H1 (cell line): ENCODE measurements at places on chromosomes 13 and 19.
A peak's percentile ranks its signal among the peaks of the same experiment; 100 is the strongest.

DNA sequence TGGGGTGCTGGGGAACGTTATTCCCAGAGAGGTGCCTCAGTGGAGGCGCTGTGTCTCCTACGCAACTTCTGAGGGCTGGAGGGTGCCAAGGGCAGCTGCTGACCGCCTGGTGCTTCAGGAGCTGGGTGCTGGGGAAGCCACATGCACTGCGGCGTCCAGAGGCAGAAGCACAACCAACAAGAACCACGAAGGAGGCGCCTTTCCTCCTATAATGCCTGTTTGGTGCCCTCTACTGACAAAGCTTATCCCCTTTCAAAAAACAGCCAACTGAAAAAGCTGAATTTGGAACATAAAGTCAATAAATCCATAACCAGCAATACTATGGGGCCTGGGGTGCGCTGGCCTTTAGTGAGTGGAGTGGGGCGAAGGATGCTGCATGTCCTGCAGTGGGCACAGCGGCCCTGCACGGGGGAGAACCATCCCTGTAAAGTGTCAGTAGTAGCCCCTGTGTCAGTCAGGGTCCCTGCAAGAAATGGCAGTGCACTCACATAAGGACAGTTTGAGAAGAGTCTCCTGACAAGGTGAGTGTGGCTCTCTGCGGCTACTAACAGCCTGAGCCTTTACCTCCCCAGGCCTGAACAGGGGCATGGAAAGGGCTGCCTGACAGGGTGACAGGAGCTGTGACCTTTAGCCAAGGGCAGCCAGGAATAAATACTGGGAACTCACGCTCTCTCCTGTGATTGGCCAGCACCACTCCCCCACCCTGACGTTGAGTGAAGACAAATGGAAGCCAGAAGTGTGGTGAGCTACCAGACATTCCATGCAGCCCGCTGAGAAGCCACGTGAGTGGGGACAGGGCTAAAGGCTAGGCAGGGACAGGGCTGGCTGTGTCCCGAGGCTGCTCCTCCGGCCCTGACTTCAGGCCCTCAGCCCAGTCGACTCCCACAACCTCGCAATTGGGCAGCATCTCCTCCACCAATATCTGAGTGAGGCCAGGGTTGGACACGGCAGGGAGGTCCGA, 4.5 kb upstream of the B3GNT8 start:
- no peak for DNase-seq

DNA sequence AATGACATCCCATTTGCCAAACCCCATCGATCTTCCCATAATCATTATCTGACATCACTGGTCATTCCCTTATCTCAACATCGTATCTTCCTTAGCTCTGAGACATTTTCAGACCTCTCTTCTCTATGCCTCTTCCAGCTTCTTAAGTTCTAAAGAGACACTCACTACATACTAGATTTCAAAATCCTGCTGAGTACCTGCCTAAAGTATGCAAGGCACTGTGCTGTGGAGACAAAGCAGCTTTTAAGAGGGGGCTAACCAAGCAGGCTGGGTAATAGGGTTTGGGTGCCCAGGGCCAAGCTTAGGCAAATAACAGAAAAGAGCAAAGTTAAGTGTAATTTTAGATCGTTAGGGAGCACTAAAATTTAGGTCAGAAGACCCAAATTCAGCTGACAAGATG, 3.4 kb upstream of the POMP start:
- DNase-seq = no peak

DNA sequence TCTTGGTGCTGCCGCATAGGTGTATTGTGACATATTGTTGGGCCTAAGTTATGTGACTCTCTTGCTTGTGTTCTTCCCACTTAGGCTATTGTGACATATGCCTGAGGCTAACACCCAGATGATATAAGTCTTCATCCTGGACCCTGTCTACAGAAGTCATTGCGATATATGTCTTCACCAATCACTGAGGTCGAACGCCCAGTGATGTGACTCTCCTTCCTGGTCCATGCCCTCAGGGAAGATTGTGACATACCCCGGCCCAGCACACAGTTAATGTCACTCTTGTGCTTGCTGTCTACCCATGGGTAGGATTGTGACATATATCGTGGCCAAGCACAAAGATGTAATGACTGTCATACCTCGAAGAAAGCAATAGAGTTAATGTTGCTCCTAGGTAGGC, 16.9 kb upstream of the ZNF730 start:
- DNase-seq = no peak

DNA sequence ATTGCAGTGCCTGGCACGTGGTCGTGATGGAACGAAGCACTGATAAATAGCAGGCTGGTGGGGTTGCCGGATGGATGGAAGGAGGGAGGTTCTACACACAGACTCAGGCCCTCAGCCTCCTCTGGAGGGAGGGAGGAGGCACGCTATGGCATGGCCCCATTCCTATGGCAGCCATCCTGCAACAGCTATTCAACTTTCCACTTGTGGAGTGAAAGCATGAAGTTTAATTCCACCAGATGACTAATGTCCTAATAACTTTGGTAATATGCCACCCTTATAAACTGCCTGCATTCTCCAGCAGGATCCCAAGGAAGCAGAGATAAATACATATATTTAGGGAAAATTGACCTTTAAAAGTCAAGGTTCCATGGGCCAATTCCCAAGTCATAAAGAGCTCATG, 92.4 kb downstream of the KL start:
- DNase-seq = no peak

- no peak for DNase-seq
These were observed 25.3 kb downstream of the CAPN12 start for GRCh38 chr19:38718747-38719543.

DNA sequence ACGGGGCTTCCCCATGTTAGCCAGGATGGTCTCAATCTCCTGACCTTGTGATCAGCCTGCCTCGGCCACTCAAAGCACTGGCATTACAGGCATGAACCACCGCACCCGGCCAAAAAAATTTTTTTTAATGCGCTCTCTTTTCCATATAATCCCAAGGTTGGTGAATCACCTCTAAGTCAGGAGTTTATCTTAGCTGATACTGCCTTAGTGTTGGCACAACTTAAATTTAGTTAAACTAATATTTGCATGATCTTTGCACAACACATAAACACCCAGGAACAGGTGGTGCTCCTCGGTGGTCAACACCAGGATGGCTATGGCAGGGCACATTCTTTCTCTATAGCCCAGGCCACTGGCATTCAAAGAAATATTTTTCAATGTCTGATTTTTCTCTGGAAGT, 24.1 kb upstream of the PSG7 start:
- no peak for DNase-seq

- no peak for DNase-seq
These were observed 18.8 kb upstream of the TNFRSF19 start for GRCh38 chr13:23551213-23552008.

- no peak for DNase-seq
These were observed 6.3 kb upstream of the ZSWIM4 start for GRCh38 chr19:13788991-13789390.

DNA sequence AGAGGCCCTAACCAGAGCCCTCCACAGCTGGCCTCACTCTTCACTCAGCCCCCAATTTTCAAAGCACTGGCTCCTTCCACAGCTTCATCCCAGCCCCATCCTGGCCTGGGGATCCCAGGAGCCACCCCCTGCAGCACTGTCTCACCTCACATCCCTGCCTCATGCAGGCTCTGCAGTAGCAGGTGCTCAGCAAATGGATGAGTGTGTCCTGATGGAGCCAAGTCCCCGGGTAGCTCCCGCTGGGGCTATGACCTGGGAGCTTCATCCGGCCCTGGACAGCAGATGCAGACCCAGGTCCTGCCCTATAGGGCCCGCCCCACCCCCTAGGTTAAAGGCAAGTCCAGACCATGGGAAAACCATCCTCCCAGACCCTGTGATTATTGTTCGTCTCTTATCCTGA, 143.2 kb upstream of the ZNF507 start:
- peak; percentile 35 for DNase-seq

- no peak for DNase-seq
These were observed 1.0 kb downstream of the AP2S1 start for GRCh38 chr19:46849610-46850009.

GRCh38 chr19:2271234-2272103, 10.5 kb downstream of the PEAK3 start:
- DNase-seq = no peak

DNA sequence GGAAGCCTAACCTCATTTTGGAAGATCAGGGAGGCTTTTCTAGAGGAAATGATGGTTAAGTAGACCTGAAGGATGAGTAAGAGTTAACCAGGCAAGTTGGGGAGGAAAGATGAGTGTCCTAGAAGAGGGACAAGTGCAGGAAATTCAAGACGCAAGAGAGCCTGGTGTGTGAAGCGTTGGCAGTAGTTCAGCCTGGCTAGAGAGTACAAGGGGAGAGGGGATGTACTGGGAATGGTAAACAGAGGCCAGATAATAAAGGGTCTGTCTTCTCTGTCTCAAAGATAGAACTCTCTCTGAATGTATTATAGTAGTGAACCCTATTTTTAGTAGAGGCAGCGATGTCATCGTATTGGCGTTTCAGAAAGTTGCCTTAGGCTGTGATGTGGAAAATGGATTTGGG, 9.7 kb downstream of the DPY19L3 start:
- no peak for DNase-seq

- no peak for DNase-seq
These were observed 93.5 kb downstream of the INSR start for GRCh38 chr19:7200736-7201135.

GRCh38 chr13:26881154-26881553, 120.6 kb upstream of the GPR12 start:
- no peak for DNase-seq

GRCh38 chr19:41111296-41111695, 2.9 kb upstream of the CYP2F1 start:
- DNase-seq = no peak

- DNase-seq = peak; percentile 70
These were observed 848 bp upstream of the CEBPA start for GRCh38 chr19:33302974-33303790.

- no peak for DNase-seq
These were observed 322.3 kb downstream of the DLEU7 start for GRCh38 chr13:50521006-50521830.

- no peak for DNase-seq
These were observed 21.4 kb downstream of the CARS2 start for GRCh38 chr13:110684388-110685056.

- no peak for DNase-seq
These were observed 36.1 kb upstream of the PCDH8 start for GRCh38 chr13:52884429-52885010.

DNA sequence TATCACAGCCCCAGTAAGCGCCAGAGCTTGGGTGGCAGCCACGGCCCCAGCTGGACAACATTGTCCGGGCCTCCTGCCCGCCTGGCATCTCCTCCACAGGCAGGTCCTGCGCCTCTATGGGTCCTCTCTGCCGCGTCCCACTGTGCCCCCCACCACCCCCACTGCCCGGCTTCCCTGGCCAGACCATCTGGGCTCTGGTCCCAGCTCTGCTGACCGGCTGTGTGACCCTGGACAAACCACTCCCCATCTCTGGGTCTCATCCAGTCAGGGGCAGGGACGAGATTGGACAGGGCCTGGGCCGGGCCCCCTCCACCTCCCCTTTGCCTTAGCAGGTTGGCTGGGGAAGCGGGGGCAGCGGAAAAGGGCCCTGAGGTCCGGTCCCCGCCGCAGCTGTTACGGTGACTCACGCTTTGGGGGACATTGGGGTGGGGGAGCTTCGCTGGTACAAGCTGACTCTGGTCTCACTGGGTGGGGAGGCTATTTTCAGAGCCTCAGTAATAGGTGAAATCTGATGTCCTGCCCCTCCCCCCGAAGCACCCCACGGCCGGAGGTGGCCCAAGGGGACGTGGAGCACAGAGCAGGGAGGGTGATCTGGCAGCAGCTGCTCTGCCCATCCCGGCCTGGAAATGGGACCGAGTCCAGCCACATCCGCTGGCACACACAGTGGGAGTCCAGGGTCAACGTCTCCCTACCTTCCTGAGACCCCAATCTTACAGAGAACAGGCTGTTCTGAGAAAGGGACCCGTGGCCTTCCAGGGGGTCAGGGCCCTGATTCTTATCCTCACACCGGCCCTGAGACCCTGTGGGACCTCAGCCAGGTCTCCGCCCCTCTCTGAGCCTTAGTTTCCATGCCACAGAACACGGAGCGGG, 9.1 kb downstream of the NFIC start:
- no peak for DNase-seq

DNA sequence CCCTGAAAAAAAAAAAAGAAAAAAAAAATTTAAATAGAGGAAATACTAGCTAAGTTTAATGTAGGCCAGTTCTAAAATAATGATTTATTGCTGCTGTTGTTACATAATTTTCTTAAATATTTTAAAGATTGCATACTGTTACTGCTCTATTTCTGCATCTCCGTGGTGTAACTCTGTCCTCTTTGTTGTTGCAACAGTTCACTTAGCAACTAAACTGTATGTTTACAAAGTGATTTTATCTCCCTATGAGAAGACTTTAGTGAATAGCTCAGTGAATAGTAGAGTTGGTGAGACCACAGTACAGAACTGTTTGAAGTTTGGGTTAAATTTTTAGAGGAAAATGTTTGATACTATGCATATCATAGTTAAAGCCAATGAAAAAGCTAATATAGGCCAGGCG, 19.4 kb downstream of the BRCA2 start:
- no peak for DNase-seq

DNA sequence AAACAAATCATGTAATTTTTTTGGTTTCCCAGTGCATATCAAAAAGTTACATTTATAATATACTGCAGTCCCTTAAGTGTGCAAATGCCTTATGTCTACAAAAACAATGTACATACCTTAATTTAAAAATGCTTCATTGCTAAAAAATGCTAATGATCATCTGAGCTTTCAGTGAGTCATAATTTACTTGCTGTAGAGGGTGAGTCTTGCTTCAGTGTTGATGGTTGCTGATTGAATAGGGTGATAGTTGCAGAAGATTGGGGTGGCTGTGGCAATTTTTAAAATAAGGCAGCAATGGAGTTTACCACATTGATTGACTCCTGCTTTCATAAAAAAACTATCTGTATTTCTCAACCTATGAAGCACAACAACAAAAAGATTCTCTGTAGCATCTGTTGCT, 613.9 kb downstream of the TBC1D4 start:
- no peak for DNase-seq

DNA sequence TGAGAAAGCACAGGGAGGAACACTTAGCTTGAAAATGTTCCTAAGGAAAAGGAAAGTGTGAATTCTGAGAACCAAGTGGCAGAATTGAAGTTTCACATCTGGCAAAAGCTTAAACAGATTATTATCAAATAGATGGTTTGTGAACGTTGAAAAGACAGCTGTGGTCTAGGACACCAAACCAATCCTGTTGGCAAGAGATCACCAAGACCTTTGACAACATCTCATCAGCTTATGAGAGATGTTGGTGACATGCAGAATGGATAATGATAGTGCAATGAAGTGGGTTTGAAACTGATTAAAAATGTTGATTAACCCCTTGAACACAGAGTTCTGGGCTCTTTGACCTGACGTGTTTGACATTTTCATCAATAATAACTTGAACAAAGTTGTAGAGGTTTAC, 74.6 kb upstream of the GPR183 start:
- DNase-seq = no peak

- no peak for DNase-seq
These were observed 60.2 kb upstream of the RFC3 start for GRCh38 chr13:33757713-33758112.

DNA sequence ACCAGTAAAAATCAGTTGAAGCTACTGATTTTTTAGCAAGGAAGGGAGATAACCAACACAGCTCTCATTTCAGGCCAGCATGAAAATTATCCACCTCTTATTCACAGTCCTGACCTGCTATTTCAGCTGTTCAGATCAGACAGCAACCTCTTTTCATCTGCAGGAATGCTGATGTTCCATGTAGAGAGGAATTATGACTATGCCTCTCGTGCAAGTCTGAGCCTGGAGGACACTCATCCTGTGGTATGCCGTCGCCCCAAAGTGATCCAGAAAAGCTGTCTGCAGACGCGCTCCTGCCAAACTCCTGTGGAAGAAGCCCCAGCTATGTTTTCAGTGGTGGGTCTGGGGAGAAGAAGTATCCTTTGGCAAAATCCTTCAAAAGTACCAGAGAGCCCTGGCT, 563.5 kb upstream of the SLITRK1 start:
- no peak for DNase-seq

- DNase-seq = no peak
These were observed 1092.8 kb downstream of the PCDH9 start for GRCh38 chr13:66137384-66137783.
